Activated T-cell treated with anti-CD3 and anti-CD28 coated beads, Interleukin-2, amount 50 U/mL, for 24 hours (primary cell): ENCODE measurements at places on chromosomes 3 and 15.
A peak's percentile ranks its signal among the peaks of the same experiment; 100 is the strongest.

- H3K27ac ChIP-seq = no peak within 1 kb of the TSS
- peak within 1 kb of the TSS; percentile 15 for H3K4me3 ChIP-seq
- DNase-seq = no peak
- peaks cover 12% of the 10 kb centered on the region for H3K4me1 ChIP-seq
- no peaks in the 10 kb centered on the region for H3K36me3 ChIP-seq
- H3K27me3 ChIP-seq = peaks cover 4% of the 10 kb centered on the region
These were observed at the start of gene TMIE for GRCh38 chr3:46701181-46701939. Gene TMIE, plus strand, starts transcription at chr3:46701392. Its CDS starts 96 bp downstream, at chr3:46701488.

DNA sequence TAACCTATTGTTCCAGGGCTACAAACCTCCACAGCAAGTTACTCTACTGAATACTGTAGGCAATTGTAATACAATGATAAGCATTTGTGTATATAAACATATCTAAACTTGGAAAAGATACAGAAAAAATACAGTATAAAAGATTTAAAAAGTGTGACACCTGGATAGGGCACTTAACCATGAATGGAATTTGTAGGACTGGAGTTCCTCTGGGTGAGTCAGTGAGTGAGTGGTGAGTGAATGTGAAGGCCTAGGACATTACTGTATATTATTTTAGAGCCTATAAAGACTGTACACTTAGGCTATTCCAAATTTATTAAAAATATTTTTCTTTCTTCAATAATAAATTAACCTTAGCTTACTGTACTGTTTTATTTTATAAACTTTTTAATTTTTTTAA, 38.4 kb upstream of the SLC25A36 start:
- H3K27ac ChIP-seq = no peak overlapping the region
- no peaks in the 10 kb centered on the region for H3K4me1 ChIP-seq
- H3K36me3 ChIP-seq = no peaks in the 10 kb centered on the region
- no peak overlapping the region for H3K4me3 ChIP-seq
- H3K27me3 ChIP-seq = no peaks in the 10 kb centered on the region

- H3K27ac ChIP-seq = no peak overlapping the region
- no peak for DNase-seq
- H3K27me3 ChIP-seq = peaks cover 34% of the 10 kb centered on the region
- no peak overlapping the region for H3K4me3 ChIP-seq
- no peaks in the 10 kb centered on the region for H3K36me3 ChIP-seq
- peaks cover 7% of the 10 kb centered on the region for H3K4me1 ChIP-seq
These were observed 31.1 kb downstream of the DGKG start for GRCh38 chr3:186330772-186331460.

DNA sequence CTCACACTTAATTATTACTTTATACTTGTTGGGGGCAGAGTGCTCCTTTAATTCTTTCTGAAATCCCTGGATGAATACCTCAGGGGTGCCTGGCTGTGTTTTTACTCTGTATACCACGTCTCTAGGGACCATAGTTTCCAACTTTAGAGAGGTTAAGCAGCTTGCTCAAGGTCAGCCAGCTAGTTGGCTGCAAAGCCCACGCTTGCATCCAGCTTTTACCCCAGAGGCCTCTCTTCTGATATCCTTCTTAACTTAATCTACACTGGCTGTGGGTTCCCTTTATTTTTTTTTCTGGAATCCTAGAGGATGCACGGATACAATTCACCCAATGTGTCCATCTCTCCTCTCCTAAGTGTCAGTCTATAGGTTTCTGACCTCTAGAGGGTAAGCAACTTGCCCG, 1.4 kb downstream of the PDZRN3 start:
- no peaks in the 10 kb centered on the region for H3K4me1 ChIP-seq
- DNase-seq = no peak
- H3K4me3 ChIP-seq = no peak overlapping the region
- no peaks in the 10 kb centered on the region for H3K36me3 ChIP-seq
- no peak overlapping the region for H3K27ac ChIP-seq

DNA sequence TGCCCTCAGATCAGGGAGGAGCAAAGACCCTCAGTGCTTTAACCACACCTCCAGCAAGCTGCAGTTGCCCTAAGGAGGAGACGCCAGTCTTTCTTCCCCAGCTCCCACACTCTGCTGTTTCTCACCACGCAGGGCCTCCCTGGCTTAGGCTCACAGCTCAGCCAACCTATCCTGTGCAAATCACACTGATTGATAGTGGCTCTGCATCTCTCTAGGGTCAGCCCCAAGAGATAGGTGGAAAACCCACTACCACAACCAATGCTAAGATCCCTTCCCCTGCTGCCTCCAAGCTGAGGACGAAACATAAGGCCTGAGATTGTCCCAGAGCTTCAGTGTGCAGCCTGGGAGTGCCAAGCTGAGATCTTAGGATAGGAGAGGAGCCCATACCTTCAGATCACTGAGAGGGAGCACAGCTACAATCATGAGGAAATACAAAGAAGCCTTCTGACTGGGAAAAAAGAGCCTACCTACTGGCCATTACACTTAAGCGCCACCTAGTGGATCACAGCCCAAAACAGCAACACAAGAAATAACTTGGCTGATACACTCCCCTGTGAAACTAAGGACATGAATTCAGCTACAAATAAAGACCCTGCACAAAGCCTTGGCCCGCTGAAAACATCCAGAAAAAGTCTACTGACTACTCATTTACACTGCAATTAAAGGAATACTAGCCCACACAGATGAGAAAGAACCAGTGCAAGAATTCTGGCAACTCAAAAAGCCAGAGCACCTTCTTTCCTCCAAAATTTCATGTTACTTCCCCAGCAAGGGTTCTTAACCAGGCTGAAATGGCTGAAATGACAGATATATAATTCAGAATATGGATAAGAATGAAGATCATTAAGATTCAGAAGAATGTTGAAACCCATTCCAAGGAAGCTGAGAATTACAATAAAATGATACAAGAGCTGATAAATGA, 271.5 kb upstream of the DCBLD2 start:
- H3K4me3 ChIP-seq = no peak overlapping the region
- no peak for DNase-seq
- no peaks in the 10 kb centered on the region for H3K36me3 ChIP-seq
- no peaks in the 10 kb centered on the region for H3K4me1 ChIP-seq
- no peaks in the 10 kb centered on the region for H3K27me3 ChIP-seq

- H3K4me3 ChIP-seq = no peak overlapping the region
- DNase-seq = no peak
- no peaks in the 10 kb centered on the region for H3K4me1 ChIP-seq
- no peak overlapping the region for H3K27ac ChIP-seq
- no peaks in the 10 kb centered on the region for H3K36me3 ChIP-seq
These were observed 10.9 kb upstream of the TMEM158 start for GRCh38 chr3:45236964-45237363.
